ENCODE measurements at places on chromosomes 3 and 15.

- no peak for DNase-seq
These were observed 524.2 kb downstream of the NAALADL2 start for GRCh38 chr3:175383371-175383770.

- DNase-seq, result no peak
These were observed 282.8 kb downstream of the FEZF2 start for GRCh38 chr3:62090519-62090918.

GRCh38 chr3:47265725-47266428, 16.7 kb downstream of the KIF9 start:
- no peak for DNase-seq

- DNase-seq, result no peak
These were observed 907 bp downstream of the PLXNA1 start for GRCh38 chr3:126983653-126984390.

- no peak for DNase-seq
These were observed 167.3 kb upstream of the NANOGP8 start for GRCh38 chr15:35252351-35252865.

DNA sequence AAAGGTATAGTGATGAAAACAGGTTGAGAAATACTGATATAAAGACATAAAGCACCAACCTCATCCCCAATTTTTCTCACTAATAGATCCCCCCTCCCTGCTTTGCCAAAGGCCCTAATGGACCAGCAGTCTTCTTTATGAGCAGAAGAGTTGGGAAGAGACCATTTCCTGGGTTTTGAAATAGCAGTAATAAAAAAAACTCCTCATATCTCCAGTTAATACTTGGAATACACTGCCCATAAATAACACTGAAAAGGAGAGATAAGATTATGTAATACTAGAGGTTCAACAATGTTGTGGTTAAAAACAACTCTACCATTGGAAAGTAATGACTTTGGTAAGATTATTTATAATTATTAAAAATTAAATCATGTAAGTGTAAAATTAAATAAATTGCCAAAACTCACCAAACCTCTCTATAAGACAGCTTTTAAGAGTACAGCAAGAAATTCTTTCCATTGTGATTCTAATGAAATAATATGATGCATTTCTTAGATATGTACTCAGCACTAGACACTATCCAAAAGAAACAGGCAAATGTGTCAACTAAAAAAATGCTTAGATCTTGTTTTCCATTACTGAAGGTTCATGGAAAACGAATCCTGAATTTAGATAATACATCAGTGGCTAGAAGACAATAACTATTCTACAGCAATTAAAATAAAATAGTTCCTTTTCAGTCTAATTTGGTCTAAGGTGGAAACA, 88.2 kb downstream of the FAIM start:
- no peak for DNase-seq

DNA sequence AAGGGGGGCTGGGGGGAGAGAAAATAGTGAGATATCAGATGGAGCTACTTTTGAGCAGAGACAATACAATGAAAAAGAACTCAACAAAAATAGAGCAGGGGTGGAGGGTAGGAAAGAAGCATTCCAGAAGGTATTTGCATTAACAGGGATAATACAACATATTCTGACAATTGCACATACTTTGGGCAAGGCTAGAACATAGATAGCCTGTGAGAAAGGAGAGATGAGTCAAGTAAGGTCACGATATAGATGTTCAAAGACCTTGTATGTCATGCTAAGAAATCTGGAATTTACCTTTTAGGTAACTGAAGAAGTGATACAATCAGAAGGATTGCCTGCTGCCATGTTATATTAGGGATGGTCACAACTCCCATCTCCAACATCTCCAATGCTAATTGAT, 155.2 kb downstream of the GSK3B start:
- no peak for DNase-seq

Data from NCI-H510A treated with DMSO at 0.1 percent for 48 hours (cell line).